ENCODE measurements at places on chromosomes 3 and 15.

DNA sequence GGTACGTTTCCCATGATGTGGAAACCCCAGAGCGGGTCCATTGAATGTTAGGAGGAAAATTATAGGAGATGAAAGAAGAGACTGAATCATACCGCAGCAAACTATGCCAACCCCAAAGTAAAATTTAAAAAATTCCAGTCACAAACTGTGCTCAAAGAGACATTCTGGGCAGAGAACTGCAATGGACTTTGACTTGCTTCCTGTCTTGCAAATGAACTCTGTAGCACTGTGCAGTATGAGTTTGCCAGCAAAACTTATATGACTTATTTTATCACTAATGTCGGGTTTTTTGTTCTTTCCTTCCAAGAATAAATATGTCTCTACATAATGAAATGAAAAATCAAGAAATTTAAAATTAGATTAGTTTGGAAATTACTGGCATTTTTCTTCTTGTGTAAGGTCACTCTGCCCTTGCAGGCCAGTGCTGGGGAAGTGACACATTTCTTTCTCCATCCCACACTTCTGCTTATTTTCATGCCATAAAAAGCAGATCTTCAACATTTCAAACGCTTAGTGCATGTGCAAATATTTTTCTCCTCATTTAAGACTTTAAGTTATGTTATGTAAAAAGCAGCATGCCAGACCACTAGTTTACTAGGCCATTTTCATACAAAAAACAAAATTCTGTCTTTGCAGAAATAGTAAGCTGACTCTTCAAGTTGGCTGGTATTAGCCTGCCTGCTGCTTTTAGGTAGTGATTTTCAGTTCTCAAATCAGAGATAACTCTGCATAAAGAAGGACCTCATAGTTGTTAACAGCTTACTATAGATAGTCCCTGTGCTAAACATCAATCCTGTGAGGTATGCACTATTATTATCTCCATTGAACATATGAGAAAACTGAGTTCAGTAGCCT lies 32.2 kb upstream of the SSR3 start:
- DNase-seq, result no peak

DNA sequence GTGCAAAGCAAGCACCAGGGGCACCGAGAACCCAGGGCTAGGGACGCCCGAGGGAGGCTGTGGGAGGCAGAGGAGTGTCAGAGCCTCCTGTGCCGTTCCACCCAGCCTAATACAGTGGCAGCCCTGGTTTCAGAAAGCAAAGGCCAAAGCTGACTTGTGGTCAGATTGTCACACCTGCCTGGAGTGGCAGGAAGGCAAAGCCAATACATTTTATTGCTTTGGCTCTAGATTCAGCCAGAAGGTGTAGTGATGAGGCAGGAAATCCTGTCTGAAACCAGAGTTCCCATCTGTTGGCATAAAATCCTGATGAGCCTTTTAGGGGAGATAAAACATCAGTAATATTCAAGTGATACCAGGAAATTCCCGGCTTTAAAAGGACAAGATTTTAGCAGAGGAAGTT lies 168.3 kb downstream of the SLCO3A1 start:
- DNase-seq, result no peak

- no peak for DNase-seq
Measured at GRCh38 chr3:188227442-188227841, 73.5 kb downstream of the LPP start.

GRCh38 chr15:45429941-45430792 lies 51.8 kb upstream of the GATM start:
- peak; percentile 84 for DNase-seq

- no peak for DNase-seq
Measured at GRCh38 chr15:74200871-74201419, 1.6 kb downstream of the STRA6 start.

DNA sequence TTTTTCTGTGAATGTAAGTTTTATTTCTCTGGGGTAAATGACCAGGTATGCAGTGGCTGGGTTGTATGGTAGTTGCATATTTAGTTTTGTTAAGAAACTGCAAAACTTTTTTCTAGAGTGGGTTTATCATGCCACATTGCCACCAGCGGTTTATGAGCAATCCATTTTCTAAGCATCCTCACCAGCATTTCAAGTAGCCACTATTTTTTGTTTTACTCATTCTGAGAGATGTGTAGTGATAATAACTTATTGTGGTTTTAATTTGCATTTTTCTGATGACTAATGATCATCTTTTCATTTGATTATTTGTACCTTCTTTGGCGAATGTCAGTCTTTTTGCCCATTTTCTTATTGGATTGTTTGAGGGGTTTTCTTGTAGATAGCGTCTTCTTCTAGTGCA lies 56.2 kb downstream of the SPRED1 start:
- no peak for DNase-seq

Measured in activated naive CD4-positive, alpha-beta T cell (primary cell).